ENCODE measurements at places on chromosomes 3 and 15.

DNA sequence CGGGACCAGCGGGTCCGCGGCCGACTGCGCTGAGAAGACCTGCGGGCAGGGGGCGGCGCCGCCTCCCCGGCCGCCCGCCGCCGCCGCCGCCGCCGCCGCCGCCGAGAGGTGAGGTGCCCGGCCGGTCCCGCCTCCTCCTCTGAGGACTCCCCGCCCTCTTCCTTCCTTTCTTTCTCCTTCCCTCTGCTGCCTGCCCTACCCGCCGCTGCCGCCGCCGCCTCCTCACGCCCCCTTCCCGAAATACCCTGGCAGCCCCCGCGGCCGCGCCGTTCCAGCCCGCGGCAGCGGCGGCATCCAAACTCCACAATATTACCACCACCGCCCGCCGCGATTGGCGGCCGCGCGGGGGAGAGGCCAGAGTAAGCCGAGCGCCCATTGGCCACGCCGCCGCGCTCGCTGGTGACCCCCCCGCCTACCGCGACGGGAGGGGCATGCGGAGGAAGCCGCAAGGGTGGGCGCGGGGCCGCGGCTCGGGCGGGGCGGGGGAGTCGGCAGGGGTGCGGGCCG is 61.8 kb upstream of the ANKRD28 start:
- DNase-seq = peak; percentile 54

DNA sequence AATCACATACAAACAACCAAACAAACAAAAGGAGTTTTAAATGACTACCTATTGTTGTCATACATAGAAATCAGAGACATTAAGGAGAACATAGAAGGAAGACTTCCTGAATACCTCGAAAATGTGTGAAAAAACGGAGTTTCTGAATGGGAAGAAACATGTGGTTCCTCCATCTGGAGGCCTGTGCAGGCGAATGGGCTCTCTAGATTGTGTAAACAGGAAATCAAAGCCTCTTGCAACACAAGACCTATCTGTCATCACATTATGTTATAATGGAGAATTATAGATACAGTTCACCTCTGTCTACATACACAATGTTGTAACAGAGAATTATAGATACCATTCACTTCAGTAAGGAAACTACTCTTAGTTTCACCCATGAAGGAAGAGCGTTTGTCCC is 44.1 kb downstream of the RUBCN start:
- no peak for DNase-seq

- DNase-seq = no peak
These were observed 88.2 kb upstream of the TSC22D2 start for GRCh38 chr3:150319900-150320299.

DNA sequence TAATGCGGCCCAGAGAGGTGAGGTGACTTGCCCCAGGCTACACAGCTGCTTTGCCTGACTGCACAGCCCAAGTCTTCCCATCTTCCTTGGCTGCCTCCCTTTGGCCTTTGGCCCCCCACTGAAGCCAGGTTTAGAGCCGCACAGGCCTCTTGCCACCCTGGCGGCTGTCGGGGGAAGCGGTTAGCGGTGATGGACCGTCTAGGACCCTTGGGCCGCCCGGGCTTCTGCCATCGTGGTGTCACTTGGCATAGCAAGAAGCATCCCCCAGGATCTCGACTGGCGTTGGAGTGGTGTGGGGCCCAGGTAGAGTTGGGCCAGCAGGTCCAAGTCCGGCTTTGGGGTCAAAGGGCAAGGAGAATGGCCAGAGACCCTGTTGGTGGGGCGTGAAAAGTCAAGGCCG is 61.0 kb downstream of the LINGO1 start:
- no peak for DNase-seq

- DNase-seq = no peak
These were observed 8.5 kb downstream of the LIPC start for GRCh38 chr15:58440158-58440910.

- no peak for DNase-seq
These were observed 109.5 kb downstream of the ST8SIA2 start for GRCh38 chr15:92502930-92503857.

DNA sequence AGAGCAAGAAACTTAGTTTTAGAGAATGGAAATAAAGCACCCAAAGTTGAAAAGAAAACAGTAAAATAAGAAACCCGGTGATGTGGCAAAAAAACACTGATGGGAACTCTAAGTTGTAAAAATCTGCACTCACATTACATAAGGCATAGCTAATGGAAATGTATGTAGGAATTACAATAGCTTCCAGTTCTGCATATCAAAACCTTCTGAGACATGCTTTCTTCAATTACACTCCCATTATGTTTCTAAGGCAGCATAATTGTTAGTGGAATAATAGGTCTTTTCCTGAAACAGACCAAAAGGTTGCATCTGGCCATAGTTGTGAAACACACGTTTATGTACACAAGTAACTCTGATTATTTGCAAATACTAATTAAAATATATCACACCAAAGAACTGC is 41.4 kb downstream of the SLC30A4 start:
- DNase-seq = no peak

- no peak for DNase-seq
These were observed 1.9 kb downstream of the RUBCN start for GRCh38 chr3:197734667-197735318.

Measured in activated CD4-positive, CD25-positive, alpha-beta regulatory T cell treated with anti-CD3 and anti-CD28 coated beads, Interleukin-2, amount 50 U/mL, for 16 hours (primary cell).